Activated B cell treated with CpG ODN at 0.5 μM for 24 hours (primary cell): ENCODE measurements at places on chromosomes 2 and 18.

DNA sequence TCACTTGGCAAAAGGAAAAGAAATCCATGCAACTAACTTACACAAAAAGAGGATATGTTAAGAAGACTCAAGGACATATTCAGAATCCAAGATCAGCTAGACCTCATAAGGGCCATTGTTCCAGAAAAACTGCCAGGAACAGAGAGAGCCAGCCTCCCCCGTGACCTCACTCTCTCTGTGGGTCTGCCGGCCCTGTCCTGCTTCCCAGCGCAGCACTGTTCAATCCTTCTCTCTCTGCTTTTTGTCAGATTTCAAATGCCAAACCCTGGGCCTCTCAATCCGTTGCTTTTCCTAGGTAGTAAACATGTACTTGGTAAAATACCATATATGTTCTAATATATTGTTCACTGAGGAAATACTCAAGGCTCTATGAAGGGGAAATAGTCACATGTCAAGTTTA is 40.0 kb upstream of the ACKR3 start:
- DNase-seq, result no peak

DNA sequence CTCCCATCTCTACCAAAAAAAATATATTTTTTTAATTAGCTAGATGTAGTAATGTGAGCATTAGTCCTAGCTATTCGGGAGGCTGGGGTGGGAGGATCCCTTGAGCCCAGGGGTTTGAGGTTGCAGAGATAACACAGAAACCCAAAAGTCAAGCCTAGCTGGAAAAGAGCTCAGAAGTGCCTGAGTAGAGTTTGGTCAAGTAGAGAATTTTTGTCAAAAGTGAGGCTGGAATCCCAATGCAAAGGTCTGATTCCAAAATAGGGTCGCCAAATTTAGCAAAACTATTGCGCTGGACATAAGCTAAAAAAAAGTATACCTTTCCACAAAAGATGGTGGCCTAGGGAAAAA is 15.5 kb upstream of the MSH6 start:
- no peak for DNase-seq

DNA sequence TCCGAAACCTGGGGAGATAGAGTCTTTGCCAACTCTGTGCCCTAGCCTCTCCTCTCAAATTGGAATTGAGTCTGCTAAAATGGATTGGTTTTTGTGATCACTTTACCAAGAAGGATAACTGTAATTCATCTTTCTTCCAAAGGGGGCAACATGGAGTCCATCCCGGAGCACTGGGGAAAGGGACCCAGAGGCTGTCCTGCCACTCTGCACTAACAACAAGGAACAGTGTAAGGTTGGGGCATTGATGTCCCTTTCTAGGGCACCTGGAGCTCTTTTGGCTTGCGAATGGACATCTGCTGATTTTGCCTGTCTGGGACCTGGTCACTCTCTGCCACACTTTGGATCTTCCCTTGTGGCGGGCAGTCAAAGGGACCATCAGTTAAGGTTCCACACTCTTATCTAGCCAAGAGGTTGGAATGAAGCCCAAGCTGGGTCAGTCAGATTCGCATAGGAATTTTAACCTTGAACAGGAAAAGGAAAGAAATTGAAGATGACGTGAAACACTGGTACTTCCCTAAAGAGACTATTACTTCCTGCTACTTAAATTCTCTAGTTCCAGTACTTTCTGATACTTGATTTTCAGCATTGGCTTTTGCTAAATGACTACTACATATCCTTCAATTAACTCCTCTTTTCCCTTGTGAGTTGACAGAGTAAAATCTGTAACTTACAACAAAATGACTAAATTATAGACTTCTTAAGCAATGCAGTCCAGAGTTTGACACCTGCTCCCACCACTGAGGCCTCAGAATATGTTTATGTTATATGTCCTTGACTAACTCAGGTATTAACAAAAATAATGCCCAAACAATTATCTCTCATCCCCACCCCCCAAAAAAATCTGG is 64.7 kb upstream of the KLF7 start:
- no peak for DNase-seq

DNA sequence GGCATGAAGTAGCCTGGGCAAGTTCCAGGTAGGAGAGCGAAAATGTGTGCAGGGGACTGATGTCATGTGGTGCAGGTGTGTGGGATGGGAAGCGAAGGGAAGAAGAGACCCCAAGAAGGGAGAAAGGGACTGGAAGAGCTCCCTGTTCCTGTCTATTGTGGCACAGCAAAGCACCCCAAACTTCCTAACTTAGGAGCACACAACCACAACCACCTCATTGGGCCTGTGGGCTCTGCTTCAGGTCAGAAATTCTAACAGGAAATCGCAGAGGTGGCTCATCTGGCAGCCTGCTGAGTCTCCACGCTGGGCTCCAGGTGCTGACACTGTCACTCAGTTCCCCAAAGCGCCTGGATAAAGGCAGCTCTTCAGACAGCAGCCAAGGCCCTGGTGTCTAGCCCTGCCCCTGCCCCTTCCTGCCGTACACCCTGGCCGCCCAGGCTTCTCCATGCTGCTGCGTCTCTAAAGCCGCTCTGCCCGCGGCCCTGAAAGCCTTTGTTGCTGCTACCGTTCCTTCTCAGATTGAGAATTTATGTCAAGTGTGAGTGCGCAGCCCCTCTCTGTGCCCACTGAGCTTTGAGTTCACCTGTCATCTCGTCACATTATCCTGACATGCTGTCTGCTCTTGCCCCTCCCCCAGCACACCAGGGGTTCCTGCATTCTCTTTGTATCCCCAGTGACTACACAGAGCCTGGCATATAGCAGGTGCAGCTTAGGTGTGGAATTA is 140.2 kb upstream of the BCL2L11 start:
- no peak for DNase-seq

- no peak for DNase-seq
Measured at GRCh38 chr2:128373451-128374000, 54.9 kb upstream of the HS6ST1 start.

DNA sequence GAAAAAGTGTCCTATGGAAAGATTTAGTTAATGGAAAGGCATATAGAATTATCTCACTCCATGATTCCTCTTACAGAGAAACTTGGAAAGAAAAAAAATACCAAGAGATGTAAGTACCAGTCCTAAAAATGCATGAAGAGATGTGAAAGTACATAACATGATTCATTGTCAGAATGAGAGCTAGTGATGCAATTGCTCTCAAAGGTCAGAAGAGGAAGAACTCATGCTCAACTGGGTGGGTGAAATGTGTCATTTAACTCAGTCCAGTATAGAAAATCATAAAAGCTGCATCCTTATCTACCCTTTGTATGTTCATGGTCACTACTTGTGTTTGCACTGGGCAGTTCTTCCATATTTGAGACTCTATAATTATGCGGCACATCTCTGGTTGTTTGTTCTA is 300.0 kb upstream of the PIK3C3 start:
- DNase-seq, result no peak

DNA sequence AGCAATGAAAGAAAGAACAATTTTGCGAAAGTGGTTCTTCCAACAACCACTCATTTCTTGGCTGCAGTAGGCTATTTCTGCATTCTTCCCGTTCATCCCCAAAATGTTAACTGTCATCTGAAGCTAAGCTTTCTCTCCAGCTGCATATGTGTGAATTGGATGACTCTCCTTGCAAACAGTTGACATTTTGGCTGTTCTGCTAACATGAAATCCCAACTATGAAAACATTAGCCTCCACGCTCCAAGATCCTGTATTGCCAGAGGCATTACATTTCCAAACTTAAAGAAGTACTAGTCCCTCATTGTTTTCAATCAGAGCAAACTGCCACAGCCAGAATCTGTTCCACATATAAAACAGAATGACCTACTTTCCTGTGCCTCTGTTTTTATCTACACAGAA is 88.5 kb downstream of the TGIF1 start:
- no peak for DNase-seq
